Putamen (tissue), 1 donor: ENCODE measurements at places on chromosomes 6 and 20.

DNA sequence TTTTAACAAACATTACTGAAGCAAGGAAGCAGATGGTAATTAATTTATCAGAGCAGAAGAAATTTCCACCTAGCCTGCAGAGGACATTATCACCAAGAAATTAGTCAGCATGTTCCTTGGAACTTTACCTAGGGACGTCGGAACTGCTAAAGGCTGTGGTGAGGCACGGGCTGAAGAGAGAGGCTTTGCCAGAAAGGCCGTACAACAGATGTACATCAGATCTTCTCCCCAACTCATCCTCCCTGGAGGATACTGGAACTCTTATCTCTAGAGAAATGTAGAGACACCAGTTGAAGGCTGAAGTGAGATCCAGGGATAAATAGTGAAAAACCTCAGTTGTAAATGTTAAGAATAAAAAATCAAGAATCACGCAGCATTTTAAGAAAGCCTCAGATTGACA is 257.1 kb downstream of the SAMD5 start:
- no peak for DNase-seq

DNA sequence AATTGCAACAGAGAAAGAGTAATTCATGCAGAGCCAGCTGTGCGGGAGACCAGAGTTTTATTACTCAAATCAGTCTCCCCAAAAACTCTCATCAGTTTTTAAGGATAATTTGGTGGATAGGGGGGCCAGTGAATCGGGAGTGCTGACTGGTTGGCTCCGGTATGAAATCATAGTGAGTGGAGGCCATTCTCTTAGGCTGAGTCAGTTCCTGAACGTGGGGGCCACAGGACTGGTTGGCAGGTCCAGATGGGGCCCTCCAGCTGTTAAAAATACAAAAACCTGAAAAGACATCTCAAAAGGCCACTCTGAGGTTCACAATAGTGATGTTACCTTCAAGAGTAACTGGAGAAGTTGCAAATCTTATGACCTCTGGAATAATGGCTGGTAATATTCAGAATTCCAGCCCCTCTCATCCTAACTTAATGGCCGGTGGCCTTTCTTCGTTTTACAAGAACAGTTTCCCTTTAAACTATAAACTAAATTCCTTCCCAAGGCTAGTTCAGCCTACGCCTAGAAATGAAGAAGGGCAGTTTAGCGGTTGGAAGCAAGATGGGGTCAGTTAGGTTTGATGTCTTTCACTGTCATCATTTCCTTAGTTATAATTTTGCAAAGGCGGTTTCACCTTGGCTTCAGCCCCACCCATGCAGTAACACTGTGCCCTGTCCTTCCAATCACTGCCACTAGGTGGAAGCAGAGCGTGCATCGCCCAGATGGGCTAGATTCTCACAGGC is 6.8 kb upstream of the MICA start:
- DNase-seq = peak; percentile 74

- no peak for DNase-seq
Measured at GRCh38 chr20:478010-478948, 15.9 kb upstream of the TBC1D20 start.

- DNase-seq = no peak
Measured at GRCh38 chr6:167341665-167342655, 17.1 kb downstream of the TTLL2 start.

GRCh38 chr6:82086944-82087343 is 160.6 kb downstream of the IBTK start:
- DNase-seq = no peak

GRCh38 chr20:24785141-24786110 is 163.6 kb upstream of the CST7 start:
- DNase-seq = no peak

DNA sequence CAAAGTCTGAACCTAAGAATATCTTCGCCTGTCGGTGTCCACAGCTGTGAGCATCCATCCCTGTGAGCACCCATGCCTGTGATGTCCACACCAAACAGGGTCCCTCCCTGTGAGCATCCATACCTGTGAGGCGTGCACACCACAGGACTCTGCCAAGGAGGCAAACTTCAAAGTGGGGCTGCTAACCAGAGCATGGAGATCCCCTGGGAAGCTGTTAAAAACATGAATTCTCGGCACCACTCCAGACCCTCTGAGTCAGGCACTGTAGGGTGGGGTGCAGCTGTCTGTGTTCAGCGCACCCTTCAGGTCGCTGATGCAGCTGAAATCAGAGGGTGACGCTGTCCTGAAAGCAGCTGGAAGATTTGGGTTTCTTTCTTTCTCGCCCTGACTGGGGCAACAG is 85.4 kb upstream of the NXT1 start:
- DNase-seq = no peak

- peak; percentile 76 for DNase-seq
Measured at GRCh38 chr6:137415127-137415833, 78.9 kb downstream of the OLIG3 start.

- no peak for DNase-seq
Measured at GRCh38 chr6:25156123-25156522, 123.1 kb upstream of the CARMIL1 start.

DNA sequence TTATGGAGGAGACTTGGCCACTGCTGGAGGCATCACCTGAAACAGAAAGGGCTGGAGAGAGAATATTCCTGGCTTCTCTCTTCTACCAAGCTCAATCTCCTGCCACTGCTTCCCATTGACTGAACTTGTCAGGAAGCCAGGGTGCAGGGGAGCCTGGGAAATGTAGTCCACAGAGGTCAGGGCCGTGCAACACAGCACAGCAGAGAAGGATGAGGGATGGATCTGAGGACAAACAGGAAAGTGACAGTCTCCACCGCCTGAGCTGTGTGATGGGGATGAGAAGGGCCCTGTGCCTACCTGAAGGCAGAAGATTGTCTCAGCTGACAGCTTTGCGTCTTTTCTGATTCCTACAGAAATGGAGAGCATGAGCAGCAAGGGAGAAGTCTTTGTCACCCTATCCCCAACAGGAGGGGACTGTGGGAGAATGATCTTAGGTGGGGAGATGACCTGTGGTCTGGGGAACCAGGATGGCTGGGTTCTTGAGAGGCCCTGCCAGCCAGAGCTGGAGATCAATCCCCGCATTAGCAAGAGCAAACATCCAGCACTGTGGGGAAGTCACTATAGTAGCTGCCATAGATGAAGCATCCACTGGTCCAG is 114.2 kb downstream of the SNX5 start:
- DNase-seq = peak; percentile 29

- DNase-seq = no peak
Measured at GRCh38 chr6:79922018-79922417, 25.3 kb downstream of the ELOVL4 start.

GRCh38 chr6:44270526-44271405 is 516 bp downstream of the TMEM151B start:
- no peak for DNase-seq

DNA sequence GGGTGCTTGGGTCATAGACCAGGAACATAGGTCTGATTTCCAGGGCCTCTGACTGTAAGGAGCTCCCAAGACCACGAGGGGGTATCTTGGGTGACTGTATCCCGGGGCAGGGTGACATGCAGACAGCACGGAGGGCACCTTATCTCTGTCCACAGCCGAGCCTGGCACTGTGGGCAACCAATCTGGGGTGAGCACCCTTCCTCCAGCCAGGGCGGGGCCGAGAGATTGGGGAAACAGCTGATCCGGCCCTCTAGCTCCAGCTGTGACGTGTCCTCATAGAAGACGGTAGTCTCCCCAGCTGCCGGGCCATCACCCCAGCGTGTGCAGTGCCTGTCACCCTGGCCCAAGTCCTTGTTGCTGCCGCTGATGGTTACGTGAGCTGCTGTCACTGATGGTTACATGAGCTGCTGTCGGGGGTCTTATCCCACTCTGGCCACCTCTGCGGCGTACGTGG is 139.6 kb upstream of the RNF24 start:
- DNase-seq = no peak

DNA sequence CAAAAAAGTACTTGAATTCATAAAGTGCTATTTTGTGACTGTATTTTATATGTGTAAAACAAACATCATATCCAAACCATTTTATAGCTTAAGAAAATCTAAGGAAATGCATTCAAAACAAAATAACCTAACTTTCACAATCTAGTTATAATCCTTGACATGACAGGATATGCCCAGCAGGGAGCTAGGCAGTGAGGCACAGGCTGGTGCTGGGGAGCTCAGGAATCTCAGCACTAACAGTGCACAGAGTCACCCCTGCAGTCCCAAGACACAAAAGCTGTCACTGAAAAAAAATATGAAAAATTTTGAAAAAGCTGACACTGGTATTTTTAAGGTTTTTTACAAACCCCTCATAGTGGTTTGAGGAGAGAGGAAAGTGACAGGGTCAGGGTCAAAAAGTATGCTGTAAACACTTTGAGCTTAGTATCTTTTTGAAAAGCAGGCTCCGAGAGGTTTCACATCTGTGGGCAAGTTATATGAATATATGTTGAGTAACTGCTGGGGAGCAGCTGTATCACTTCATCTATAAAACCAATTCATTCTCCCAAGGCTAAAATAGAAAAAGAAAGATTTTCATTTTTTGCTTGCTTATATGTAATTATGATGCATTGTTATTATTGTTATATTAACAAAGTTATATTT is 24.1 kb downstream of the LGSN start:
- no peak for DNase-seq

GRCh38 chr20:20371083-20371482 is 3.2 kb downstream of the INSM1 start:
- no peak for DNase-seq

GRCh38 chr6:156562636-156563035 is 214.5 kb upstream of the ARID1B start:
- no peak for DNase-seq

- DNase-seq = no peak
Measured at GRCh38 chr6:78841111-78841510, 26.2 kb upstream of the IRAK1BP1 start.

DNA sequence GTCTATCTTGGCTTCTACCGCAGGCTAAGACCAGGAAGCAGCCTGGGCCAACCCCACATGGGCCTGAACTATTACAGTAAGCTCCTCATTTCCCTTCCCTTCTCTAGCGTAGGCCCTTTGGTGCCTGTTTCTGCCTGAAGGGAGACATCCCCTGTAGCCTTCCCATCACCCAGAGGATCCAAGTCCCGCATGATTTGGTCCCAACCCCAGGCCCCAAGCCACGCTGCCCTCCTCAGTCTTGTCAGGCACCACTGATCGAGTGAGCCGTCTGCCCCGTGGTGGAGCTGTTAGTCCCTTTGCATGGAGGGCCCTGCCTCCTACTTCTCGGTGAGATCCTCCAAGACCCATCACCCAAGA is 46.4 kb downstream of the EBF4 start:
- DNase-seq = no peak

GRCh38 chr20:46210672-46211330 is 92.7 kb downstream of the CD40 start:
- no peak for DNase-seq

DNA sequence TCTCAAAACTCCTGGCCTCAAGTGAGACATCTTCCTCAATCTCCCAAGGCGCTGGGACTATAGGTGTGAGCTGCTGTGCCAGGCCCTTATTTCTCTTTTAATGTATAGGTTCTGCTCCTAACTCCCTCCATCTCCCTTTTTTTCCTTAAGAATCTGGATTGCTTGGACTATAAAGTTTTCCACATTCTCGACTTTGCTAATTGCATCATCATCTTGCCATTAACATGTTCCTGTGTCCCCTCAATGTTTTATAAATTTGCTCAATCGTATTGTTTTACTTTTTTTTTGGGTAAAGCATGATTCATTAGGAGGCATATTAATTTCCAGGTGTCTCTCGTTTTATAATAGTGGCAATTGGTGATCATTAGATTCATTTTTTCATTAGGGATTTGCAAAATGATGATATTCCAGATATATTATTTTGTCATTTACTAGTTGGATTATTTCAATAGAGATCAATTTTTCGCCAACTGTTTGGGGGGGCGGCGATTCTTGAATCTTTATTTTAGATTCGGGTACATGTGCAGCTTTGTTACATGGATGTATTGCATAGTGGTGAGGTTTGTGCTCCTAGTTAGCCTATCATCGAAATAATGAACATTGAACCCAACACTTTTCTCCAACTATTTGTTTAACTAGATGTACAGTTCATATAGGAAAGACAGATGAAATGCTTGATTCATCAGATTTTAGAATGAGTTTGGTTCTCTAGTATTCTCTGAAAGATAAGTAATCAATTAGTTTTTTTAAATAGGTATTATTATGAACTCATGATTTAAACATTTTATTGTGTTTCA is 68.7 kb downstream of the CBFA2T2 start:
- no peak for DNase-seq

- DNase-seq = no peak
Measured at GRCh38 chr6:161417717-161418462, 144.0 kb upstream of the AGPAT4 start.

DNA sequence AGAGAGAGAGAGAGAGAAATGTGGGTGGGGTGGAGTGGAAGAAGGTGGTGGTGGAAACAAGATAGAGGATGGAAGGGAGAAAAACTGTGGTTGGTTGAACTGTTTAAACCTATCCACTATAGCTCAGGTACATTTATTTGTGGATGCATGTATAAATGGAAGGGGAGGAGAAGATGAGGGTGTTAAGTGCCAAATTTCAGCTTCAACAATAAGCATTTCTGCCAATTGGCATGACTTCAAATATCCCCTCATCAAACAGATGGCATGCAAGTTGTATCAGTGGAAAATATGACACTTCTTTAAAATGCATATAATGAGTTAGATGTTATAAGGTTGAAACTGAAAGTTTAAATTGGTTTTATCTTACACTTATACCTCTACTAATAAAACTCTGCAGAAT is 216.1 kb downstream of the LMBRD1 start:
- no peak for DNase-seq

DNA sequence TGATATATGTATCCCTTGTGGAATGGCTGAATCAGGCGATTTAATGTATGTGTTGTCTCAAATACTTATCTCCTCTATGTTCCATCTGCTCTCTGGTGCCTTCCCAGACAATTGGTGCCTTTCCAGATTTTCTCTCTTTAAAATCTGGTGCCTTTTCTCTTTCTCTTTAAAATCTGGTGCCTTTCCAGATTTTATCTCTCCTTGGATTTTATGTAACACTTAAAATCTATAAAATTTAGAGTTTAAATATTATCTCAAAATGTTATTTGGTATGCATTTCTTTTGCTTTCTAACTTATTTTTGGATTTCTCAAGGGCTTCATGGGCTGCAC is 116.3 kb downstream of the KIF13A start:
- no peak for DNase-seq

DNA sequence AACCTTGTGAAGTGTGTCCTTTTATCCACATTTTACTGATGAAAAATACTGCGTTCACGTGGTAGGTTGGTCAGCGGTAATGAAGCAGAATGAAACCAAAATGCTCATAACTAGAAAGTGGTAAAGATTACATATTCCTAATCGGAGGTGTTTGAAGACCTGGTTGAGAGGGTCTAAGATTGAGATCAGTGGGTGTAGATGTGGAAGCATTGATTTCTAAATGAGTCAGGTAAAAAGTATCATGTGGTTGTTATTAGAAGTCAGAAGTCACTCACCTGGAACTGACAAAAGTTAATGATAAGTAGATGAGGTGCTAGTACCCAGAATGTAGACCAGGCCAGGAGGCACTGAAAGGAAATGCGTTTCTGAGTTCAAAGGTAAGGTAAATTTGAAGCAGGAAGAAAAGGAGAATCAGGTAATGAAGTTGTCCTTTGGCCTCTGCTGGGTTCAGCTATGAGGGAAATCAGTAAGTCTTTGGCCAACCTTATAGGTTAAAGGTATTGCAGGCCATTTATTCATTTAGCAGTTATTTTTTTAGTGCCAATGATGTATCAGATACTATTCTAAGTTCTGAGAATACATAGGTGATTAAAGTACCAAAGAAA is 31.2 kb downstream of the FAM83B start:
- DNase-seq = no peak

- DNase-seq = no peak
Measured at GRCh38 chr6:147207837-147208754, 3.9 kb downstream of the STXBP5 start.
